Left colon (tissue), 2 donors: ENCODE measurements at places on chromosomes 6 and 20. TPM values are rescaled to one million over a fixed set of nuclear protein-coding genes. Genes with fewer than 3 reads are reported as not detected.

DNA sequence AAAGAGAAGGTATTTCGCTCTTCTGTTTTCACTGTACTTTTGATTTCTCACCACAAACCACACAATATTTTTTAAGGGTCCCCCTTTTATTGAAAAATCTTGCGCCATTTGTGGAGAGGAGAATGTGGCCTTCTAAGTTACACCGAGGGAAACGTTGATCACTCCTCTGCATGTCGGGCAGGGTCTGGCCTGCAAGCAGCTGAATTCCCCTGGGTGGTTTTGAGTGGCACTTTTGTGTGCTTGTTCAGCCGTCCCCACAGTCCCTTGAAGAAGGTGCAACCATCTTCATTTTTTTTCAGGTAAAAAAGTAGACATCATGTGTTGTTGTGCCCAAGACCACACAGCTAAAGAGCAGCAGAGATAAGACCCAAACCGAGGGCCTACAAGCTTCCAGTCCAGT lies 6.1 kb downstream of the GPR31 start:
- no peak for DNase-seq

- no peak for DNase-seq
Observed at GRCh38 chr6:135937106-135937505, 85.6 kb downstream of the PDE7B start.

- DNase-seq, result no peak
Observed at GRCh38 chr20:58044931-58045555, 183.4 kb downstream of the ANKRD60 start.

DNA sequence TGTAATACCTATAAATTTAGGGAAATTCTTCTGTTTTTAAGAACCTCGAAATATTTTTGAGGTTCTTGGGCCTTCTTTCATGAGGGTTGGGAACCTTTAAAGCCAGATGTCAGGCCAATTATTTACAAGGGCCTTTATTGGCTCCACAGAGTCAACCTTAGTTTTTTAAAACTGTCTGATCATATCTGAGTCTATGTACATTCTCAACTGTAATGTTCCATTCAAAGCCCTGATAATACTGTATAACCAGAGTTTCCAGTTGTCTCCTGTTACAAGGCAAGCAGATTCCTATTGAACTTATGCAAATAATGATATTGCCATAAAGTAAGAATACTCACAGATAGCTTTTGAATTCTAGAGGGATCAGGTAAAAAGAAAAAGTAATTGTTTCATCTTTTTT lies 545.5 kb downstream of the EPM2A start:
- no peak for DNase-seq

DNA sequence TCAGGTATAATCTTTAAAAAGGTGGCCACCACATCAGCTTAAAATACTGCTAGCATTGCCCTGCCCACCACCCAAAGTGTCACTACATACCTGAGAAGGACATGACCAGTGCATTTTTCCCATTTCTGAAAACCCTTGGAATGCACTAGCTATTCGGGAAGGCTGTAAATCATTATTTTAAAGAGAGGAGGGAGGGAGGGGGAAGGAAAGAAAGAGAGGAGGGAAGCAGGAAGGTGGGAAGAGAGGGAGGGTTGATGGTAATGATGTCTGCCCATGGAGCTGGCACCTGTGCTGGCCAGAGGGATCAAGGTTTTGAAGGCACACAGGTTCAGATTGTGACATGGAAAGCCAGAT lies 32.4 kb downstream of the VAPB start:
- no peak for DNase-seq

GRCh38 chr6:64459411-64459944 lies 823.9 kb downstream of the PHF3 start:
- DNase-seq, result no peak

DNA sequence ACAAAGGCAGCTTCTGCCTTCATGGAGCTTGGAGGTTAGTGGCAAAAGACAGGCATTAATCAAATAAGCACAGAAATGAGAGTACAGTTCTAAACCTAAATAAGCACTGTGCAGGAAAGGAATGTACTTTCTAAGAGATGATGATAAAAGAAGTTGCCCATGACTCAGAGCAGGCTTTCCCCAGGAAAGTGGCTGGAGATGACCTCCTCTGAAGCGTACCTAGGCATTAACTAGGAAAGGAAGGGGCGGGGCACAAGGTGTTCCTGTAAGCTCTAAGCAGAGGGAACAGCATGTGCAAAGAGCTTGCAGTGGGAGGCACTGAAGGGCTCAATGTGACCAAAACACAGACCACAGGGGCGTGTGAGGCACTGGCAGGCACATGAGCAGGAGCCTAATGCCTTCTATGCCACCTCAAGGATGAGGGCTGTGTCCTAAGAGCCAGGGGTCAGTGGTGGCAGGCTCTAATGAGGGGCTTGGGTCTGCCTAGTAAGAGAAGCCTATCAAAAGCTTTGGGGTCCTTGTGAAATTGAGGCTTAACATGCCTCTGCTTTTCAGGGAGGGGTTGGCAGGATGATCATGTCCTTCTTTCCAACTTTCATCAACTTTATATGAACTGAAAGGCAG lies 4.9 kb downstream of the SSTR4 start:
- DNase-seq, result no peak

Gene CEP43
- total RNA-seq, result 17.4 TPM

Gene POLR1H
- 26.2 TPM for total RNA-seq

Gene PRDM1
- total RNA-seq, result 16.6 TPM

Gene MRPS26
- total RNA-seq, result 33.1 TPM

Gene TGM6
- total RNA-seq, result not detected

Gene SLPI
- total RNA-seq, result 47.4 TPM
